ENCODE measurements at places on chromosomes 5 and 9.

DNA sequence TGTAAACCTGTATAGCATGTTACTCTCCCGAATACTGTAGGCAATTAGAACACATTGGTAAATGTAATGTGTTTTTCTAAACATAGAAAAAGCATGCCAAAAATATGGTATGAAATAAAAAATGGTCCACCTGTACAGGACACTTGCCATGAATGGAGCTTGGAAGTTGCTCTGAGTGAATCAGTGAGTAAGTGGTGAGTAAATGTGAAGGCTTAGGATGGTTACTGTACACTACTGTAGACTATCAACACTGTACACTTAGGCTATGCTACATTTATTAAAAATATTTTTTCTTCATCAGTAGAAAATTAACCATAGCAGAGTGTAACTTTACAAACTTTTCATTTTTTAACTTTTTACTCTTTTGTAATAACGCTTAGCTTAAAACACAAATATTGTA, 41.9 kb downstream of the INSYN2B start:
- DNase-seq, result no peak

GRCh38 chr9:2208991-2209390, 193.8 kb downstream of the SMARCA2 start:
- no peak for DNase-seq

- DNase-seq, result no peak
These were observed 121.1 kb downstream of the SPATA31D1 start for GRCh38 chr9:82109626-82110025.

DNA sequence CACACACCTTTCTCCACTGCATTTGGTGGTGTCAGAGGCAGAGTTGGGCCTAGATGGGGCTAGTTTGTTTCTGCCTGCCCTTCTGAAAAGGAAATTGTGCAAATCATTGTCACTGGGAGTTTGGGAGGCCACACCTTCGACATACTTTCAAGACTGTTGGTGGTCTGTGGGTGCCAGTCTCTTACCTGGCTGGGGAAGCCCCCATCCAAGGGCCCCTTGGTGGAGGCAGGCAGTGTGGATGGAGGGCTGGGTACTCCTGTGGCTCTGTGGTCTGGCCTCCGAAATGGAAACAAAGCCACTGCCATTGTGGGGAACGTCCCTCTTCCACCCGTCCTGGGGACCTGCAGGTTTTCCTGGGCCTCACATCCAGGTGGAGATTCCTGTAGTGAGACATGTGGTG, 10.9 kb upstream of the PHYHD1 start:
- no peak for DNase-seq

- no peak for DNase-seq
These were observed 1055.5 kb upstream of the DMAC1 start for GRCh38 chr9:8855046-8855445.

DNA sequence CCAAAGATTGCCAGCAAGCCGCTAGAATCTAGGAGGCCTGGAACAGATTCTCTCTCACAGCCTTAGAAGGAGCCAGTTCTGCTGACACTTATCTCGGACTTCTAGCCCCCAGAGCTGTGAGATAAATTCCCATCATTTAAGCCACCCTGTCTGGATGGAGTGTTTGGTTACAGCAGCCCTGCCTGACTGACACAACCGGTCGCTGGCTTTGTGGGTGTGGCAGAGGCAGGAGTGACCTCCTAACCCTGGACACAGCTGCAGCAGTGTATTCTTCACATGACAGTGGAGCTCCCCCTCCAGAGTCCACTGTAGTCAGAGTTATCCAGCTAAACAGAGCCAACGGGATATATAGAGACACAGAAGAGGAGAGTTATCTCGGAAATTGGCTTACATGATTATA, 21.2 kb upstream of the IL17B start:
- DNase-seq, result no peak

DNA sequence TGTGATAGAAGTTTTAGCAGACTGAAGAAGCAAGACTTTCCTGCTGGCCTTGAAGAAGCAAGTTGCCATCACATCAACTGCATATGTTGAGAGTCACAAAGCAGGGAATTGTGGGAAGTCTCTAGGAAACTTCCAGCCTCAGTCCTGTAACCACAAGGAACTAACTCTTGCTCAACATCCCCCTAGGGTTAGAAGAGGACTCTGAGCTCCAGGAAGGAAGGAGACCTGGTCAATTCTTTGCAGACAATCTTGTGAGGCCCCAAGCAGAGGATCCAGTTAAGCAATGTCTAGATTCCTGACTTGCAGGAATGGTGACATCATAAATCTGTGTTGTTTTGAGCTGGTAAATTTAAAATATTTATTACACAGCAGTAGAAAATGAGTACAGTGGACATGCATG, 18.6 kb upstream of the ZNF366 start:
- no peak for DNase-seq

DNA sequence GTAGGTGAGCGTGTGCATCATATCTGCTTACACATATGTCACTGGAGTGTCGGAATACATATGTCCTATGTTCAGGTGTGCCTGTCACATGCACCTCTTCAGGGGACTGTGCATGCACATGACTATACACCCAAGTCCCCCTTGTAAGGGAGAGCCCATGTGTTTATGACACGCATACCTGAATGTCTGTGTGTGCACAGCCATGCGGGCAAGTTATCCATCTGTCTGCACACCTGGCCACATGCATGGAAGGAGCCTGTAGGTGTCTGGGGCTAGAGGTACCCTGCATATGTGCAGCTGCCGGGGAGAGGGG, 622 bp upstream of the RGS14 start:
- DNase-seq, result no peak

- no peak for DNase-seq
These were observed 111.5 kb downstream of the MTREX start for GRCh38 chr5:55418994-55419968.

- DNase-seq, result no peak
These were observed 38.8 kb upstream of the SHB start for GRCh38 chr9:38107811-38108304.

- DNase-seq, result no peak
These were observed 83.8 kb upstream of the FSTL4 start for GRCh38 chr5:133696006-133696584.

DNA sequence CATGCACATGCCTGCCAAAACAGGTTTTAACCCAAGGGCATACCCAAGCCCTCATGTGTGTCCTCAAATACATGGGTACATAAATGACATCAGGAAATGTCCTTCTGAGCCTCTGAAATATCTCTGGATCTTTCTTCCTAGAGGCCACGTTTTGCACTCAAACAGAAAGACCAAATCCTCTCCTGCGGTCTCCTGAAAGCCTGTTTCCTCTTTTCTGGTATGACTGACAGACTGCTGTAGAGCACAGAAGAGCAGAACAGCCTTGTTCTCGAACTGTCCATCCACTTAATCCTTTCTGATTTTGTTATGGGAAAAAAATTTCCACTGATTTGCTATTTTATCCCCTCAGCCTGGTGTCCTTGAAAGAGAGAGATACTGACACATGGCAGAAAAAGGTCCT, 107.2 kb downstream of the ASTN2 start:
- DNase-seq, result no peak

DNA sequence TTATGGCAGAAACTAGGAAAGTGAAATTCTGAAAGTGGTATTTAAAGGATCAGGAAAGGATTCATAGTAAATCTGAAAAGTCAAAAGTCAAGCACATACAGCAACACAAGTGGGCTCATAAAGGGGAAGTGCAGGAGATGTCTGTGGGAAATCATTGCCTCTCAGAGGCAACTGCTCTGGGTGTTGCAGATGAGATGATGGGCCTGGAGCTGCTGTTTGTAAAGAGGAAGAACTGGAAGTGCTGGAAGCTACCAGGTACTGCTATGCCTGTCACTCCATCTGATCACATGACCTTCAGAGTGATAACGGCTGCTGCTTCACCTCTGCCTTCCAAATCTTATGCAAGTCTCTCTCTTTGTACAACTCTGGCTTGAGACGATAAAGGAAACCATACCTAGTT, 55.9 kb downstream of the ADRB2 start:
- no peak for DNase-seq

DNA sequence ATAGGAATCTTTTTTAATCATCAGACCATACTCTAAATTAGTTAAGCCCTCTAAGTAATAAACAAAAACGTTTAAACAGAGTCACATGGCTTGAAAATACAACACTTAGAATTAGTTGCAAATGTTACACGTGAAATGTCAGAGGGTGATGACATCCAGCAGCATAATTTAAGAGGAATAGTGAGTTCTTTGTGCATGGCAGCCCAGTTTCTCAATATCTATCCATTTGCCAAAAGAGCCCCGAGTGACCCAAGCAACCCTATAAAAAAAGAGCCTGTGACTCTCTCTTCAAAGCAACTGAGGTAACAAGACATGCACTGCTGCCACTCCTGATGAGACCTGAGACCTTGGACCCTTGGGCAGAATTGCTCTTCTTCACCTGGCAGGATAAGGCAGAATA, 96.9 kb upstream of the RASA1 start:
- no peak for DNase-seq

- DNase-seq, result no peak
These were observed 13.2 kb upstream of the CLPTM1L start for GRCh38 chr5:1357946-1358725.

DNA sequence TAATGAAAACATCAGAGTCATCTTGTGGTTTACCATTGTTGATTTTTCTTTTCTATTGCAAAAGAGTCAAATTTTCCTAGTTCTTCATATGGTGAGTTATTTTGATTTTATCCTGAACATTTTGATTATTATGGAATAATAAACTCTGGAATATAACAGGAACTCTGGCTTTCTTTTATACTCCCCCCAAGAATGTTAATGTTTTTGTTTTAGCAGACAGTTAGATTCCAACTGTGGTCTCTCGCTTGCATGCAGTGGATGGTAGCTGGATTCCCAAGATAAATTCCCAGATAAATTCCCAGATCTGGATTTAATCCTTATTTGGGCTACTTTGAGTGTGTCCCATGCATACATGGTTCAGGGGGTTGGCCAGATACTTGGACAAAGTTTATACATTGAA, 109.8 kb downstream of the NSG2 start:
- DNase-seq, result no peak

DNA sequence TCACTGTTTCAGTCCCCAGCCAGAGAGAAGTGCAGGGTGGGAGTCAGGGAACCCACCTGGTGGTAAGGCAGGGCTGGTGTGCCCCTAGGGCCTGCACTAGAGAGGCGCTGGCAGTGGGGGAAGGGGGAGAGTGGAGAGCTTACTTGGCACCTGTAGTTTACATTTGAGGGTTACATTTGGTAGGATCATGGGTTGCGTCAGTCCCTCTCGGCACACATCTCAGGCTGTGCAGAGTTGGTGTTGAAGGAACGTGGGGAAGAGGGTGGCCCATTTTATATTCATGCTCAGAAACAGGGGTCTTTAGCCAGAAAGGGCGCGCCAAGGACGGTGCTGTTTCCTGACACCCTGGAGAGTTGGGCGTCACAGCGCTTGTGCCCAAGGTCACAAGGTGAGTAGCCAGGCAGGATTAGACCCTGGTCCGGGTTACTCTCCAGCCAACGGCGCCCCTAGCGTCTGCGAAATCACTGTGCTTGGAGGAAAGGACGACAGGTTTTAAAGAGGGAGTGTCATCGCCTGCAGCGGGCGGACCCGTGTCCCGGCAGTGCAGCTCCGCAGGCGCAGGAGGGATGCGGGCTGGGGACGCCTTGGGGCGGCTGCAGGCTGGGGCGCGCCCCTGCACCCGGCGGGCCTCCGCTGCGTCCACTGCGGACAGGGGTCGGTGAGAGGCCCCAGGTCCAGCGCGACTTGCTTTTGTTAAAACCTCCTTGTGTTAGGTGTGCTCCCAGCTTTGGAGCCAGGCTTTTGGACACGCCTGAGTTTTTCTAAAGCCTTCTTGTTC, 272.6 kb downstream of the FANCC start:
- no peak for DNase-seq

GRCh38 chr5:55925712-55926111, 69.1 kb downstream of the IL6ST start:
- no peak for DNase-seq

DNA sequence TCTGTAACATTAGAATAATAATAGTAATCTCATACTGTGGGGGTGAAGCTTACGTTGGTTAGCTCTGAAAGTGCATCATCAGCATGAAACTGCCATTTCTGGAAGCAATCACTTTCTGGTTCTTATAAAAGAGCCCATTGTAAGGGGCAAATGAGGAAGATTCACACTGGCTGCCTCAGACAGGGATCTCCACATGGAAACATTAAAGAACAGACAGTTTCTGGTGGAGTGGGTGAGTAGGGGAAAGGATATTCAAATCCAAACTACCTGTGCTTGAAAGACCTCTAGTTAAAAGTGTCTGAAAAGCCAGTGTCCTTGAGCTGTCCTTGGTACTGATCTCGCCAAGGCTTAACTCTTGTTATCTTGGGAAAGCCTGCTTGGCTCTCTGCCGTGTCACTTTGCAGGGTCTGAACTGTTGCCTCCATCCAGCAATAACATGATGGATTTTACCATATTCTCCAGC, 19.1 kb upstream of the SLC31A2 start:
- no peak for DNase-seq

GRCh38 chr5:171629628-171630349, 155.8 kb upstream of the SMIM23 start:
- DNase-seq, result no peak

GRCh38 chr9:124290743-124291554, 33.2 kb downstream of the NEK6 start:
- DNase-seq, result no peak

DNA sequence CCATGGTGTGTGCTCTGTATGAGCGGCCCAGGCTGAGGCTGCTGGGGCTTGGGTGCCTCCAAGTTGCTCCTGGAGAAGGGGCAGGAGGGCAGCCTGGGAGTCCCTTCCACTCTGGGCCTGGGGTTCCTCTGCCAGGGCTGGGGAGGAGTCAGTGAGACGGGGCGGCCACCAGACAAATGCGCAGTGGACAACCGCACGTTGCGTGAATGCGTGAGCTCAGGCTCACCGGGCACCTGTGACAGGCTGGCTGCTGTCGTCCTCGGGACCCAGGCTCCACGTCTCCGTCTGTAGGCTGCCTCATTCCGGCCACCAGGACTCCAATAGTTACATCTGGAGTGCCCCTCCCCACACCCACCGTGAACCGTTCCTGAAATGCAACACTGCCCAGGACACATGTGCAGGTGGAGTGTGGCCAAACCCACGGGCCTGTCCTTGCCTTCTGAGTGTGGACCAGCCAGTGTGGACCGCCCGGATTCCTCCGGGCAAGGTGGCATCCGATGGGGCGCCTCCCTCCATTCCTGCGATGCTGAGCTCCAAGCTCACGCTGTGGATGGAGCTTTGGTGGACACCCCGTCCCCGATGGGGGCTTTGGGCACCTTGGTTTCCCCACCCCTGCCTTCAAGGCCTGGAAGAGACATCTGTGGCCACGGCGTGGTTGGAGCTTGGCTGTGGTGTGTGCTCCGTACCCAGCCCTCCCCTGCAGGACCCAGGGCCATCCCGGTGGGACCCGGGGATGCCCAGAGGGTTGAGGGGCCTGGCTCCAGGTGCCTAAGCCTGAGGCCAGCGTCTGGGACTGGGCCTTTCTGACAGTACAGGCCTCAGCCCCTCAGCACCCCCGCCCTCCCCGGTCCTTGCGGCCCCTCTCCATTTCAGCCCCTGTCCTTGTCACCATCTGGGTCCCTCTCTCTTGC, 34.0 kb upstream of the RXRA start:
- DNase-seq, result no peak

- DNase-seq, result no peak
These were observed 5.2 kb upstream of the GRK6 start for GRCh38 chr5:177421062-177421798.

GRCh38 chr5:113900816-113901215, 387.3 kb downstream of the YTHDC2 start:
- DNase-seq, result no peak

- no peak for DNase-seq
These were observed 152.9 kb upstream of the CHD1 start for GRCh38 chr5:99081711-99082110.

- DNase-seq, result no peak
These were observed 26.0 kb downstream of the TMEM174 start for GRCh38 chr5:73198833-73199592.
